ENCODE measurements at places on chromosomes 1 and 21. TPM values are rescaled to one million over a fixed set of nuclear protein-coding genes. Genes with fewer than 3 reads are reported as not detected.

DNA sequence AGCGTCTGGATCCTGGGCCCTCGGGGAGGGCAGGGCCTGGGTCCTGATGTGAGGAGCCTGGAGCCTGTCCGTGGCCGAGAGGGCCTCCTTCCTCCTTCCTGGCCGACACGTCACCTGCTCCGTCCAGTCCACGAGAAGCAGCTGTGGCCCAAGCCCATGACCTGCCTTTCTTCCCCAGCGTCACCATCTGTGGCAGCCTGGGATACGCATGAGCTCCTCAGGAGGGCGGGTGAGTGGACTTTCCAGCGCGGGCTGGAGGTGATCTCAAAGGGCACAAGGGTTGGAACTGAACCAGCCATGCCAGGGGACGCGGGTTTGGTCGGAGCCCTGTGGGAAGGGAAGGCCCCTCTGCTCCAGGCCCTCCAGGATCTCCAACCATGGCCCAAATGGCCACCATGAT is 90.4 kb downstream of the DHRS3 start:
- no peak for DNase-seq

GRCh38 chr1:229859026-229859425 is 208.0 kb upstream of the GALNT2 start:
- DNase-seq: no peak

Gene ATXN7L2
- total RNA-seq: 2.2 TPM

Gene DIP2A
- total RNA-seq: 14.3 TPM

Gene AMY2A
- total RNA-seq: not detected

GRCh38 chr21:37412603-37413360 is 46.2 kb downstream of the DYRK1A start:
- DNase-seq: no peak

Gene PLPP3
- 14.2 TPM for total RNA-seq

Gene TSTD1
- 0.48 TPM for total RNA-seq

DNA sequence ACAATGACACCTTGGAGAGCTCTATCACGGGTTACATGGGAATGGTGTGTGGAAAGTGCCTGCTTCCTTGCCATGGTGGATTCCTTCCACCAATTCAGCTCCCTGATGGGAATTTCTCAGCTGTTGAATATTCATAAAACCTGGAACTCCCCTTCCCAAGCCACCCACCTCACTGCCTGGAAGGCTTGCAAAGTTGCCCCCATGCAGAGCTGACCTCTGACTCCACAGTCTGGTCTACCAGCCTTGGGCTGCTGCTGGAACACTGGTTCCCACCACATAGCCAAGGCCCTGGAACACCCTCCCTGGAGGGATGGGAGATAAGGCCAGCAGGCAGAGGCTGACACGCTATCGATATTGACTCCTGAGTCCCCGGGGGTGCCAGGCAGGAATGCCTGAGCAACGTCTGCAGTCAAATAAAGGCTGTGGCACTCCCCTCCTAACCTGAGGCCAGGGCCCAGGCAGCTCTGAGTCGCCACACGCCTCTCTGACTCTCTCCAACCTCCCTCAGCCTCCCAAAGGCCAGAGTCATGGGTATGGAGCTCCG is 8.8 kb downstream of the CCDC24 start:
- no peak for DNase-seq

- DNase-seq: no peak
Observed at GRCh38 chr1:79215311-79215710, 208.8 kb upstream of the ADGRL4 start.

- peak; percentile 39 for DNase-seq
Observed at GRCh38 chr1:150881331-150882070, 5.1 kb upstream of the ARNT start.

Gene UBL4B
- total RNA-seq: not detected

Gene LCE1B
- not detected for total RNA-seq

- DNase-seq: no peak
Observed at GRCh38 chr1:192266645-192267044, 50.1 kb upstream of the RGS21 start.

GRCh38 chr1:159791461-159791860 is 10.7 kb downstream of the DUSP23 start:
- DNase-seq: no peak

- no peak for DNase-seq
Observed at GRCh38 chr1:186915555-186915954, 86.8 kb downstream of the PLA2G4A start.

- DNase-seq: no peak
Observed at GRCh38 chr1:227955808-227956207, 8.1 kb upstream of the WNT9A start.

DNA sequence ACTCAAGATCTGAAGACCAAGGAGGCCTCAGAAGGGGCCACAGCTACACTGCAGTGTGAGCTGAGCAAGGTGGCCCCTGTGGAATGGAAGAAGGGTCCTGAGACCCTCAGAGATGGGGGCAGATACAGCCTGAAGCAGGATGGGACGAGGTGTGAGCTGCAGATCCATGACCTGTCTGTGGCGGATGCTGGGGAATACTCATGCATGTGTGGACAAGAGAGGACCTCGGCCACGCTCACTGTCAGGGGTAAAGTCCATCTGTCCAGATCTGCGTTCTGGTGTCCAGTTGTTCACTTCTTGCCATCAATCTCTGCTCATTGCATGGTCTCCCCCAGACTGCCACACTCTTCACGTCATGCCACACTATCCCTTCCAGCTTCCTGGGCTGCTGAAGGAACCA is 90.6 kb downstream of the OBSCN start:
- no peak for DNase-seq

Gene SLC35F3
- 4.9 TPM for total RNA-seq
